Activated CD4-positive, CD25-positive, alpha-beta regulatory T cell treated with anti-CD3 and anti-CD28 coated beads, Interleukin-2, amount 50 U/mL, for 24 hours (primary cell): ENCODE measurements at places on chromosomes 3 and 15.

DNA sequence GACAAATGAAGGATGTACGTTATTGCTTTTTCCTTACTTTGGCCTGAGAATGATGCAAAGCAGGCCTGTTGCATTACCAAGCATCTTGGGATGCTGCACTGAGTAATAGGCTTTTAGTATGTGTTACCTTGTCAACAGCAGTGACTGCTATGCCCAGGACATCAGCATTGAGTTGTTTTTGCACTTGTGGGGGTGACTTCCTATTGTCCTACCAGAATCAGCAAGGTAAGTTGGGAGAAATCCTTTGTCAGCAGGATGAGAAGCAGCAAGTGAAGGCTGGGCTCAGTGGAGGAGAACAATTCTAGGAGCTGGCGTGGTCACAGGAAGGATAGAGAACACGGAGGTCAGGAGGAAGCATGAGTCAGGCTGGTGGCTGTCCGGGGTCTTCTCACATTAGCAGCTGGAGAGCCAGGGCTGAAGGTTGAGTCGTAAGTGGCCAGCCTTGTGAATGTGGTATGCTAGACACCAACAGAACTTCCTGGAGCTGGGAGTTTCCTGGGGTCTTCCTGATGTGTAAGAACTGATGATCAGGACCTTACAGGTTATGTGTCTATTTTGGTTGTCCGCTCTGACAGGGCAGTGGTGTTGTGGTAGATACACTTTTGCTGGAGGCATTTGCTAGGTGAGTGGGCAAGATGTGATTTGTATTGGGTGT, 142.7 kb downstream of the FNDC3B start:
- no peak for ATAC-seq

GRCh38 chr3:87969620-87970019, 89.2 kb downstream of the CGGBP1 start:
- ATAC-seq: no peak

GRCh38 chr3:22349215-22349851, 598.3 kb upstream of the ZNF385D start:
- no peak for ATAC-seq

DNA sequence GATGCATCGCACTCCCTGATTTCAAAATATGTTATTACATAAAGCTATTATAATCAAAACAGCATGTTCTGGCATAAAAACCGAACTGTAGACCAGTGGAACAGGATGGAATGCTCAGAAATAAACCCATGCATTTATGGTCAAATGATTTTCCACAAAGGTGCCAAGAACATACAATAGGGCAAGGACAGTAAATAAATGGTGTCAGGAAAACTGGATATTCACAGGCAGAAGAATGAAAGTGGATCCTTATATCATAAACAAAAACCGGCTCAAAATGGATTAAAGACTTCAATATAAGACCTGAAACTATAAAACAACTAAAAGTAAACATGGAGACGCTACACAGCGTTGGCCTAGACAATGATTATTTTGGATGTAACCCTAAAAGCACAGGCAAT, 22.6 kb downstream of the USP50 start:
- ATAC-seq: no peak

DNA sequence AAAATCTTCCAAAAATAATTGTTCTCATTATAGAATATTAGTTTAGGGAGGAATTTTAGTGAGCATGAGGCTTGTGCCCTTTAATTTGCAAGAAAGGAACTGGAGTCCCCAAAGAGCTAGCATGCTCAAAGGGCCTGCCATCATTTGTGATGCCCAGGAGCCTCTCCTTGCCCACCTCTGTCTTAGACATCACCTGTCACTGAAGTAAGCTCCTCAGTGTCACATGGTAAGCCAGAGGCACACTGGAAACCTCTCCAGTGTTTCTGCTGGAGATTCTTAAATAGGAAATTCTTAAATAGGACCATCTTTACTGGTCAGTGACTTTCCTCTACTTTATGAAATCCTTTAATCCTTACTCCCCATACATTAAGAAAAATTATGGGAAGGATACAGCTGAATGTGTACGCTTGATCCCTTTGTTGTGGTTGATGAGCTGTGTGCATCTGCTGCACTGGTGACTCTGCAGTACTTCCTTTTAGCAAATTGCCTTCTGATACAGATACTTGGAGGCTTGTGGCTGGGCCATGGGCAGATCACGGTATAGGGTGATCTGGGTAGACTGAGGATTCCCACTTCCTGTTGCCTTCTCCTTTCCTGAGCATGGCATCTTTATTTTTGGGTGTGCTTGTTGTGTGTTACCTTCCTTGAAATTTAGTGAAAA, 197.4 kb downstream of the KLHL25 start:
- peak; percentile 60 for ATAC-seq
